ENCODE measurements at places on chromosomes 2 and 18.

DNA sequence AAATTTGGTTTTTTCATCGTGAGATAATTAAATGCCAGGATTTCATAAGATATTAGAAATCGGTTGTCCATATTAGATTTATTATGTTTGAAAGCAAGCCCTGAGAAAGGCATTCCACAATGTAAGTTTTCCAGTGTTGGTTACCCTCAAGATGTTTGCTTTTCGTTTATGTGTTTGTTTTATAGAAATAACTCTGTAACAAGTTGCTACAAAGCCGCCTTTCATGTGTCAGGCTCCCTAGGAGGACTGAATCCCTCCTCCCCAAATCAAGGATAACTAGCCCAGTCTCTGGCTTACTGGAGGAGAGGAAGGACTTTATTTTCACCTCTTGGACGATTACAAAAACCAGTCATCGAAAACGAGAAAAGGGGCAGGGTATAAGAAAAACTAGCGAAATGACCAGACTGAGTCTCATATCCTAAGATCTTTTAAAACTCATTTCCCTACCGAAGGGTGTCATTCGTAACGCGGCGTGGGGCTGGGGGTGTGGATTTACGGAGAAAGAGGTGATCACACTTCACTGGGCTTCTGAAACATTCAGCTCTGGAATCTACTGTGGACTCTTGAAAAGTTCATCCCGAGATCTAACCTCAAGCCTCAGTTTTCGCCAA is 1.0 kb upstream of the PEX13 start:
- DNase-seq: no peak

- no peak for DNase-seq
Observed at GRCh38 chr2:142104134-142104758, 26.6 kb downstream of the LRP1B start.

DNA sequence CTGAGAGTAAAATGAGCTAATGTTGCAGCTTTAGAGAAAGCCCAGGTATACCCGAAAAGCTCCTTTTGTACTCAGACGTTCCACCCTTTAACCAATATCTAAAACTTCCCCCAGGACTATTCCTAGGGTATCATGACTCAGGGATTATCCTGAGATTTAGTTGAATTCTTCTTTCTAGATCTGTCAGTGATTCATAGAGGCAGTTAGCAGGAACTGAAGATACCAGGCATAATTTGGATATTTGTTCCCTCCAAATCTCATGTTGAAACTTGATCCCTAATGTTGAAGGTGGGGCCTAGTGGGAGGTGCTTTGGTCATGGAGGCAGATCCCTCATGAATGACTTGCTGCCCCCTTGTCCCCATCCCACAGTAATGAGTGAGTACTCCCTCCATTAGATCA is 161.2 kb upstream of the LRP1B start:
- DNase-seq: peak; percentile 82

GRCh38 chr2:44707945-44708660 is 233.4 kb upstream of the SIX3 start:
- no peak for DNase-seq

DNA sequence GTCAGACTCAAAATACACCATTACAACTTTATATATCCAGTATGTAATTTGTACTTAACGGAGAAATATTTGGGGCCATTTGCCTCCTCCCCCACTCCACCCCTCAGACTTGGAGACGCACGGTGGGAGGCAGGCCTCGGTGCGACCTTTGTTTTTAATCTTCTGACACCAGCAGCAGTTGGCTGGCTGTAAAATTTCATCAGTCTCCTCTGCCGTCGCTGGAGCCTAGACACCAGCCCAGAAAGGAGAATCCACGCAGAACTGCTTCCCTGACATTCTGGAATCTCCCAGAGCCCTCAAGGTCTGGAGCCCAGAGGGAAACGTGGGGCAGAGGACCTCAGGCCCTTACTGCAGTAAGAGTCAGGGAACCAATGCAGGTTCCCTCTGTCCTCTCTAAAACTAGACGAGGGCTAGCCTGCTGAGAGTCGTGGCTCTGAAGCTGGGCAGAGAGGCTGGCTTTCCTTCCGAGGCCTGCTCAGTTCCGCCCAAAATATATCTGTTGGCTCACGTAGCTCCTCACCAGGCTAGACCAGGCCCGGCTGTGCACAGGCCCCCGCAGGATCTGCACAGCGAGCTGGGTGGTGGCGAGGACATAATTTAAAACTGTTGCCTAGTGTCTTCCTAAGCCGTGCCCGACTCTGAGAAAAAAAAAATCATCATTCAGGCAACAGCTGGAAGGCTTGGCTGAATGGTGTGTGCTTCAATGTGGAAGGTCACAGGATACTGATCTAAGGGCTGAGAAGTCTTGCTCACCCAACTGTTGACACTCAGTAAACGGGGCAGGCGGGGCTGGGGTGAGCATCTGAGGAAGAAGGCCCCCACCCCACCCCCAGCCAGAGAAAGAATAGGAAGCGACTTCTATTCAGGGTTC is 40.4 kb downstream of the EN1 start:
- peak; percentile 28 for DNase-seq

GRCh38 chr18:65279668-65280305 is 471.0 kb upstream of the CDH7 start:
- no peak for DNase-seq

DNA sequence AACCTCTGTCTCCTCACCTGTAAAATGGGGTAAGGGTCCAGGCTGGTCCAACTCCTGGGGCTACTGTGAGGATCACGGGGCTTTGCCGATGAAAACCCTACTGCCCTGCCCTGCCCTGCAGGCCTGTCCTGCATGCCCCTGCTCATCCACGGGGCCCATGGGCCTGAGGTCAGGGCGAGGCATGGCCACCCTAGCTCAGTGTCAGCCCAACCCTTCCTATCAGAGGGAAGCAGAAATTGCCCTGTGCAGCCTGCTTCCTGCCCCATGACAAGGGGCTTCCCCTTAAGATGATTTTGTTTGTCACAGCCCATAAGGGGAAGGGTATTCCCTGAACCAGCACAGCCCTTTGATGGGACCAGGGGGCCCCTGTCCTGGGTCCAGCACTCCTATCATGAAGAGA is 353.6 kb upstream of the ID2 start:
- DNase-seq: no peak

DNA sequence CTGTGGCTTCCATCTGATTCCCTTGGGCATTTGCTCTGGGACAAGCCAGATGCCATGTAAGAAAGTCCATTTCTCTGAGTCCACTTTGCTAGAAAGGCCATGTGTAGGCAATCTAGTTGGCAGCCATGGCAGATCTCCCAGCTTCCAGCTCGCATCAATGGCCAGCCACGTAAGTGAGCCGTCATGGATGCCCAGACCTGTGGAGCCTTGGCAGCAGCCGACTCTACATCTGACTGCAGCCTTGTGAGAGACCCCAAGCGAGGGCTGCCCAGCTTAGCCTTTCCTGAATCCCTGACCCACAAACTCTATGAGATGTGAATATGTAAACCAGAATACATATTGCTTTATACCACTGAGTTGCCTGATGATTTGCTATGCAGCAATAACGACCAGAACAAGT is 533.5 kb downstream of the PARD3B start:
- no peak for DNase-seq

GRCh38 chr2:160551259-160551658 is 57.7 kb upstream of the RBMS1 start:
- no peak for DNase-seq

DNA sequence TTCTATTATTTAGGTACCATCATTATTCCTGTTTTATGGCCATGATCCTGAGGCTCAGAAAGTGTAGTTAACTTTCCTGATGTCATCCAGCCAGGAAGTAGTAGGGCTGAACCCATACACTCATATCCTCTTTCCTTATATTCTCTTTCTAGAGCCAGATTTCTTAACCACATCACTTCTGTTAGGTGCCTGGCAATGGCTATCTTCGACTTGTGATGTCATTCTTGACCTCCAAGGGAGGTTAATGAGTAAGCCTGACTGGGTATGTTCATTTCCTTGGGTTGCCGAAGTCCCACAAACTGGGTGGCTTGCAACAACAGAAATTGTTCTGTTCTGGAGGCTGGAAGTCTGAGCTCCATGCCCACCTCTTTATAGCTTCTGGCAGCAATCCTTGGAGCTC is 43.4 kb downstream of the ITGB6 start:
- DNase-seq: peak; percentile 29

DNA sequence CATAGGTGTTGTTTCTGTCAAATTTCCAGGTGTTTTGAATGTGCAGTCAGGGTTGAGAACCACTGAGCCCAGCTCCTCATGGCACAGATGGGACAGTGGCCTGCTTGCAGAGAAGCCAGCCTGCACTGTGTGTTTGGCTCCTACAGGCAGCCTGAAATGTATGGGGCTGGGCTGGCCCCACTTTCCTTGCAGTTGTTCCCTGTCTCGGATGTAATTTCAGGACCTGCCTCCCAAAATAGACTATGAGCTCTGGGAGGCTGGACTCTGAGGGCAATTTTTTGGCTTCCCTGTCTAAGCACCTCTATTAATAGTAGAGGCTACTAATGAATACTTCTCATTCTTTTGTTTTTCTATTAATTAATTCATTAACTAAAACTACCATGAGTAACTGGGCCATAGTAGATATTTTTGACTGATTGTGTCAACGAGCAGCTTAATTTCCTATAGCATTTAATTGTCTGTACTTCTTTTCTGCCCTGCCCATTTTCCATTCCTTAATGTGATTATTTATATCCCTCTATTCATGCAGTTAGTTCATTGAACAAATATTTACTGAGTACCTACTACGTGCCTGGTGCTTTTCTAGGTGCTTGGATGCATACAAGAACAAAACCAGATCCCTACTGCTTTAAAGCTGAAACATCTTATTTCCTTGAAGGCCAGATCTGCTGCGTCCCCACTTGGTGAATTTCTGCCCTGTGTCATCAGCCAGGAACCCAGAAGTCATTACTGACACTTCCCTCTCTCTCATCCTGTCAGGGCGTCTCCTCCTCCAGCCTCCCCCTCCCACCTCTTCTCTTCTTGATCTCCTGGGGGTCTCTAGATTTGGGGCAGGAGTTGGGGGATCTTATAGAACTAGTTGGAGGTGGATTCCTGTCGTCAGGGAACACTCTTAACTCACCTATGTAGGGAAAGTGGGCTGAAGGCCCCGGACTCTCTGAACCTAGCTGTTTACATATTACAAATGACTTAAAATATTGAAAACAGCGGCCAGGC is 16.3 kb downstream of the DYSF start:
- peak; percentile 55 for DNase-seq

DNA sequence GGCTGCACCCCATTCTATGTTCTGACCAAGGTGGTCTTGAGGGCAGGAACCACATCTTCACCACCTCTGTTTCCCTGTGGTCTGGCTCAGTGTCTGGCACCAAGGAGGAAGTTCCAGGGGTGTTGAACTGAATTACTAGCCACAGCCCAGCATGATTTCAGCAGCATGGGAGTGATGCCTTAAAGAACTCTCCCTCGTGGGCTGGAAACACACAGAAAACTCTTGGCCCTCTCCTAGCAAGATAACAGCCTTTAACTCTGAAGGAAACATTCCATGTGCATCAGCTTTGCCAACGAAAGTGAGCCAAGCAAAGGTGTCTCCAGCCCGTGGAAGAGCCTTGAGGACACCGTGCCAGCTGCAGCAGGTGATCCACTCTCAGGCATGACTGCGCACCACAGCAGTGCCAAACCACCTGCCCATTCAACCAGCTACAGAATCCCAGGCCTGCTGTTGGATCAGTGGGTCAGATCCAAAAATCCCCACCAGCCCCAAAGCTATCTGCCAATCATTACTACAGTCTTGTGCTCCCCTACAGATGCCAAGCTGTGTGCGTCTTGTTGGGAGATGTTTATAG is 124.8 kb downstream of the TTC32 start:
- DNase-seq: no peak

GRCh38 chr18:46771141-46771540 is 14.3 kb upstream of the ST8SIA5 start:
- DNase-seq: no peak

All from fibroblast of skin of back (primary cell).